ENCODE measurements at places on chromosomes 2 and 18. TPM values are rescaled to one million over a fixed set of nuclear protein-coding genes. Genes with fewer than 3 reads are reported as not detected.

DNA sequence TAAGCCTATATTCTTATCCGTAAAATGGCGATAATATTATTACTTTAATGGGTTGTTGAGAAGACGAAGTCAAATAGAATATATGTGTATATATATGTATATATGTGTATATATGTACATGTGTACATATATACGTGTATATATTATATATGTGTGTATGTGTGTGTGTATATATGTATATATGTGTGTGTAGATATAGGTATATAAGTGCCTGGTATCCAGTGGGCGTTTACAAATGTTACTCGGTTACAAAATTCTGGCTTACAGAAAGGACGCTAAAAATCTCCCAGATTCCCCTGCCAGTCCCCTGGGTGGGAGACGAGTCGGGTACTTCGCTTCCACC lies 295 bp upstream of the MTX2 start:
- H3K27me3 ChIP-seq = no peaks in the 10 kb centered on the region
- no peaks in the 10 kb centered on the region for H3K4me1 ChIP-seq
- peak overlapping the region; percentile 81 for H3K4me3 ChIP-seq
- DNase-seq = no peak
- H3K27ac ChIP-seq = peak overlapping the region; percentile 82

DNA sequence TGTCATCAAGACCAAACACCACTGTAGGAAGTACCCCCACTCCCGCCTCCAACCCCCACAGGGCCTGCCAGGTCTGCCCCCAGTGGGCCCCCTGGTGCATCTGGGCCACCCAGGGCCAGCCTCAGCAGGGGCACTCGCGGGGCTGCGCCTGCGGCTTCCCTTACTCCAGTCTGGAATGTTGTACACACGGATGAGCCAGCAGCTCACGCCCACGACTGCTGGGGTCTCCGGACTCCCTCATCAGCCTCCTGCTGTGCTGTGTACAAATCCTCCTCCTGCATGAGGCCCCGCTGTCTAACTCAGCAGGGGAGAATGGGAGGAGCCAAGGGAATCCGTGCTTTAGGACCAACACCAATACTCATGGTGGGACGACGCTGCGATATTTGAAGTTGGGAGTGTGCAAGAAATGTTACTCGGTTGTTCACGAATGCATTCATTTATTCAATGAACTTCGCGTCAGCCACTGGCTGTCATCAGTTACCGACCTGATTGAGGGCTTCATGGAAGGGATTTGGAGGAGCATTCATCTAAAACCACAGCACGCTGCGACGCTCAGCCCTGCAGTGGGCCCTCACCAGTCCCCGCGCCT lies 654 bp upstream of the ASB1 start:
- peak overlapping the region; percentile 92 for H3K4me3 ChIP-seq
- no peaks in the 10 kb centered on the region for H3K27me3 ChIP-seq
- peaks cover 16% of the 10 kb centered on the region for H3K4me1 ChIP-seq
- peaks cover 6% of the 10 kb centered on the region for H3K36me3 ChIP-seq
- DNase-seq = peak; percentile 80

- no peaks in the 10 kb centered on the region for H3K4me1 ChIP-seq
- H3K27me3 ChIP-seq = no peaks in the 10 kb centered on the region
- H3K27ac ChIP-seq = no peak overlapping the region
- no peak overlapping the region for H3K4me3 ChIP-seq
- no peak for DNase-seq
- H3K36me3 ChIP-seq = no peaks in the 10 kb centered on the region
These were observed 367.5 kb upstream of the FIGN start for GRCh38 chr2:164103271-164103670.

- peaks cover 5% of the 10 kb centered on the region for H3K36me3 ChIP-seq
- no peak for DNase-seq
- H3K27me3 ChIP-seq = no peaks in the 10 kb centered on the region
- peaks cover 13% of the 10 kb centered on the region for H3K4me1 ChIP-seq
- no peak overlapping the region for H3K4me3 ChIP-seq
- H3K27ac ChIP-seq = no peak overlapping the region
These were observed 2.7 kb downstream of the SLC4A3 start for GRCh38 chr2:219629976-219630695.

DNA sequence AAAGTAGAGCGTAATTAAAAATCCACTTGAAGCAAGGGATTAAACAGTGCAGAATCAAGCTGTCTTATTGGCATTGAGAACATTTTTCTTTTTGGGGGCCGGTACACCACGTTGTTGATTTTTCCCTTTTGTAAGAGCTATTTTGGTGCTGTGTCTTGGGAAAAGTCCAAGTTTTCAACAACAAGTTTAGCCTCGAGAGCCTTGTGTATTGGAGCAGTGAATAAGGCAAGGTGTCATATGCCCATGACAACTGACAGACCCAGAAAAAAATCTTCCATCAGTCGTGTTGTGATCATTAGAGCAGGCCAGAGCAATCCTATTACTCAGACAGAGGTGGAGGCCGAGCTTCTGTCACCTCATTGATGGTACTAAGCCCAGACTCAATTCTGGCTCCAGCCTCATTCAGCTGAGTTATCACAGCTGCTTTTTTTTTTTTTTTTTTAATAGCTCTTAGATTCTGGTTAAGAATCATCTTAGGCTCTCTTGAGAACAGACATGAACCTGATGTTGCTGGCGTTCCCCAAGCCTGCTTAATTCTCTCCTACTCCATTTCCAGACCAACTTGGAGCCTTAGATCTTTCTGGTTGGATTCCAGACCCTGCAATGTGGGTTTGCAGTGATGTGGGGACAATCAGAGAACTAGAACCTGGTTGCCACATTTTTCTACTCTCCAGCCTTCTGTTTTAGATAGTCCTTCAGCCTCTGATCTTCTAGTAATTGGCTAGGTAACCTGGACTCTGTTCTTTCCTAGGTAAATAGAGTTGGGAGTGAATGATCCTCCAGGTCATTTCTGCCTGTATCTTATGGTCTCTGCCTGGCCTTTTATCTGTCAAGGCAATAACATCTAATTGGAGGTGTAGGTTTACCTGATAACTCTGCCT lies 43.1 kb downstream of the MOGAT1 start:
- no peak overlapping the region for H3K27ac ChIP-seq
- H3K27me3 ChIP-seq = no peaks in the 10 kb centered on the region
- no peak overlapping the region for H3K4me3 ChIP-seq
- no peaks in the 10 kb centered on the region for H3K36me3 ChIP-seq
- H3K4me1 ChIP-seq = no peaks in the 10 kb centered on the region

GRCh38 chr2:54680397-54681041 lies 42.9 kb upstream of the EML6 start:
- DNase-seq = no peak
- H3K4me3 ChIP-seq = no peak overlapping the region
- no peaks in the 10 kb centered on the region for H3K27me3 ChIP-seq
- H3K4me1 ChIP-seq = 0 out of 2 replicates have a peak, but pooled peaks cover 4% of the 10 kb centered on the region
- H3K27ac ChIP-seq = no peak overlapping the region

The SLC8A1 gene
- 3.2 TPM for polyA plus RNA-seq

The SCYGR2 gene
- not detected for polyA plus RNA-seq

DNA sequence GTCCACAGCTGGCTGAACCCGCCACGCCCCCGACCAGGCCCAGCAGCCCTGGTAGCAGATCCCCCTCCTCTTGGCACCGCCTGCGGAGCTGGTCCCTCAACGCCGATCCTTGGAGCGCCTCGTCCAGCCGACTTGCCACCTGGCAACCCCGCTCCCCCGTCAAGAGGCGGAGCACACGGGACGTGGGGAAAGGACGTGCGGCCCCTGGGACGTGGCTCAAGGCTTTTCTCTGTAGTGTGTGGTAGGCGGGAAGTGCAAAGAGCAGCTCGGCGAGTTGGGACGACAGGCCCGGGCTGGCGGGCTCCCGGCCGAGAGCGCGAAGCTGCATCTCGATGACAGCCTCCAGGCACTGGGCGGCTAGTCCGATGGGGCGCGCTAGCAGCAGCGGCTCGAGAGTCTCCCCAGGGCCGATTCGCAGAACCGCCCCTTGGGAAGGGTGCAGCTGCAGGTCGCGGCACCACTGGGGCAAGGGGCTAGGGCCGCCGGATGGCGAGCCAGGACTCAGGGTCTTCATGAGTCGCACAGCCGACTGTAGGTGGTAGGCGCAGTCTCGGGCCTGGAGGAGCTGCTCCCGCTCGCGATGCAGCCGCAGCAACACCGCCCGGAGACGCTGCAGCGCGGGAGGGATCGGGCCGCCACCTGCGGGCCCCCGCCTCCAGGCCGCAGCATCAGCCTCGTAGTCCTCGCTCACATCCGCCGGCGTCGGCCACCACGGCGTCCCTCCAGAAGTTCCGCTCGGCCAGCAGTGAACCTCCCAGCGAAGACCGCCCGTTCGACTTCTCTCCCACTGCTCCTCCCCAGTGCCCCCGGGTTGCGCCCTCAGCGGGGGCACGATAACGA lies 617 bp downstream of the CCDC142 start:
- DNase-seq = peak; percentile 75
- H3K4me1 ChIP-seq = peaks cover 13% of the 10 kb centered on the region
- no peaks in the 10 kb centered on the region for H3K27me3 ChIP-seq
- H3K4me3 ChIP-seq = peak overlapping the region; percentile 97
- H3K27ac ChIP-seq = peak overlapping the region; percentile 79

GRCh38 chr2:26355038-26355995 lies 8.7 kb upstream of the ADGRF3 start:
- no peak overlapping the region for H3K4me3 ChIP-seq
- H3K36me3 ChIP-seq = no peaks in the 10 kb centered on the region
- H3K27ac ChIP-seq = peak overlapping the region; percentile 26
- peaks cover 16% of the 10 kb centered on the region for H3K4me1 ChIP-seq

The AGAP1 gene
- polyA plus RNA-seq = 9.4 TPM

- no peaks in the 10 kb centered on the region for H3K4me1 ChIP-seq
- H3K4me3 ChIP-seq = no peak overlapping the region
- no peak for DNase-seq
- H3K27me3 ChIP-seq = no peaks in the 10 kb centered on the region
- H3K27ac ChIP-seq = no peak overlapping the region
These were observed 512.9 kb upstream of the ACVR2A start for GRCh38 chr2:147331790-147332419.

DNA sequence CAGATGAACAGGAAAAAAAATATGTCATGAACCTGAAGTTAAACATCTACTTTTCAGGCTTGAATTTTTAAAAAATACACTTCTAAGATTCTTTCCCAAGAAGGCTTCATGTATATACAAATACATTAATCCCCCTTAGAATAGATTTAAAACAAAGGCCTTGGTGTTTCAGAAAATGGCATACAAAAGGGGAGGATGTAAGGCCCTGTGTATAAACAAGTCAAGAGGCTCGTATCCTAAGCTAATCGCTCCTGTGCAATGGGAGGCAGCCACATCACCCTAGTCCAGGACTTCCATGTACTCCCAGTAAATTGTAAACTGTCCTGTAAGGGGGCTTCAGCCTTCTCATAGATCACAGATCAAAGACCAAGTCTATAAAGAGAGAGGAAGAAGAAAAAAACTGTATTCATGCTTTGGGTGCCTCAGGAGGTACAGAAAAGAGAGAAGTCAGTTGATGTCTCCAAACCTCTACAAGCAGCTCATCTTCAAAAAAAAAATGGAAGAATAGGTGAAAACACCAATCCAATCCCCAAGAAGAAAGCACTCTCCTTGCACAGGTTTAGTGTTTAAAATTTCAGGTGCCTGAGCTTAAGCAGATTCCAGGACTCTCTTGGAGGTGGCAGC lies 53.9 kb downstream of the ANKRD44 start:
- no peaks in the 10 kb centered on the region for H3K36me3 ChIP-seq
- no peak overlapping the region for H3K4me3 ChIP-seq
- 0 out of 2 replicates have a peak, but pooled peaks cover 14% of the 10 kb centered on the region for H3K4me1 ChIP-seq
- no peaks in the 10 kb centered on the region for H3K27me3 ChIP-seq

DNA sequence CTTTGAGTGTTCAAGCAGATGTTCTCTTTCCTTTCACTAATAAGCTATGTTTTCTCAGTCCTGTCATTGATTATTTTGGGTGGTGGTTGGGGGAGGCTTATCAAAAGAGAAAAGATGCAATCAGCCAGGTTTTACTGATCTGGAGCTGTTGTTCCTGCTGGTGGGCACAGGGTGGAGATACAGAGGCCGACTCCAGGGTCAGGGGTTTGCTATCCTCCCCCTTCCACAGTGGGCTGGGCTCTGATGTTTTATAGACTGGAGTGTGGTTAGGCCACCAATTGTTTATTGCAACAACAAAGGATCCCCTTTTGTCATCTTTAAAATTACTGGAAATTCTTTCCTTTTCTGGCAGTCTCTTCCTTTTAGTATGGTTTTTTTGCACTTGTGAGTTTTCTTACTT lies 120.5 kb downstream of the TANC1 start:
- no peaks in the 10 kb centered on the region for H3K27me3 ChIP-seq
- H3K4me1 ChIP-seq = peaks cover 30% of the 10 kb centered on the region
- peak overlapping the region; percentile 89 for H3K27ac ChIP-seq
- DNase-seq = peak; percentile 49
- H3K36me3 ChIP-seq = no peaks in the 10 kb centered on the region

DNA sequence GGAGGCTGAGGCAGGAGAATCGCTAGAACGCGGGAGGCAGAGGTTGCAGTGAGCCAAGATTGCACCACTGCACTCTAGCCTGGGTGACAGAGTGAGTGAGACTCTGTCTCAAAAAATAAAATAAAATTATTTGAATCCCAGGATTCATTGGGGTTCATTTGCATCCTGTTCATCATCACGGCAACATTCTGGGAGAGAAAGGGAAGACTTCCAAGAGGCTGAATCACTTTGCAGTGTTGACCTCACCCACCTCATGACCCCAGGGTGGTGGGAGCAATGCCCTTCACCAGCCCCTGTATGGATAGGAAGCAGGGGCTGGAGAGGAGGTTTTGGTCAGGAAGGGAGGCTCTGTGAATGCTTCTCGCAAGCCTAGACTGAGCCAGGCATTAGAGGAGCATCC lies 195.6 kb downstream of the CTIF start:
- no peak overlapping the region for H3K4me3 ChIP-seq
- DNase-seq = no peak
- no peaks in the 10 kb centered on the region for H3K36me3 ChIP-seq
- peaks cover 26% of the 10 kb centered on the region for H3K4me1 ChIP-seq
- H3K27me3 ChIP-seq = no peaks in the 10 kb centered on the region

- H3K36me3 ChIP-seq = no peaks in the 10 kb centered on the region
- H3K27ac ChIP-seq = no peak overlapping the region
- H3K27me3 ChIP-seq = no peaks in the 10 kb centered on the region
- DNase-seq = no peak
- H3K4me3 ChIP-seq = no peak overlapping the region
- H3K4me1 ChIP-seq = peaks cover 28% of the 10 kb centered on the region
These were observed 28.8 kb downstream of the COLEC12 start for GRCh38 chr18:471716-472115.

DNA sequence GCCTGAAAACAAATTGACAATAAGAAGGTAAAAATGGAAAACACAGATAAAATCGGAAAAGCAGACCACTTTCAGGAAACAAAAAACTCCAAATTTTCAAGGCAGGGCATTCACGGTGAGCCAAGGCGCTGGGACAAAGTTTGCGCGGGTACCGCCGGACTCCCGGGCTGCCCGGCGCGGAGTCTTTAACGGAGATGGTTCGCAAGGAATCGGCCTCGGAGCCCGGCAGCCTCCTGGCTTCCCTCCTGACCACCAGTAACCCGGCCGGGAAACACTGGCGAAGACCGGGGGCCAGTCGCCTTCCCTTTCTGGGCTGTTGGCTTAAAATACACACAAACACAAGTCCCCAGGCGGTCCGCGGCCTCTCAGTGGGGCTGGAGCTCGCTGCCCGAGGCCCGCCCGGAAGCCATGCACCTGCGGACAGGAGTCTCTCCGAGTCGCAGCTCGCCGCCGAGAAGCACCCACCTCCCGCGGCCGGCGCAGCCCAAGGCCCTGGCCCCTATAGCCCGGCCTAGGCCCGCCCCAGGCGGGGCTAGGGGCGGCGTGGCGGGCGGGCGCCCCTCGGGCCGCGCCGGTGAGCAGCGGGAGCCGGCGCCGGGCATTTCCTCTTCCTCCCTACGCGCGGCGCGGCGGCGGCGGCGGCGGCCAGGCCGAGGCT lies 622 bp upstream of the KCMF1 start:
- H3K36me3 ChIP-seq = no peaks in the 10 kb centered on the region
- no peaks in the 10 kb centered on the region for H3K27me3 ChIP-seq
- H3K4me1 ChIP-seq = peaks cover 12% of the 10 kb centered on the region
- H3K4me3 ChIP-seq = peak overlapping the region; percentile 82
- peak overlapping the region; percentile 88 for H3K27ac ChIP-seq

The PRKAG3 gene
- not detected for polyA plus RNA-seq

GRCh38 chr2:240960971-240961876 lies 37.2 kb upstream of the SNED1 start:
- H3K27me3 ChIP-seq = no peaks in the 10 kb centered on the region
- H3K4me3 ChIP-seq = no peak overlapping the region
- no peaks in the 10 kb centered on the region for H3K36me3 ChIP-seq
- no peak for DNase-seq
